ENCODE measurements at places on chromosomes 3 and 15.
A peak's percentile ranks its signal among the peaks of the same experiment; 100 is the strongest.

DNA sequence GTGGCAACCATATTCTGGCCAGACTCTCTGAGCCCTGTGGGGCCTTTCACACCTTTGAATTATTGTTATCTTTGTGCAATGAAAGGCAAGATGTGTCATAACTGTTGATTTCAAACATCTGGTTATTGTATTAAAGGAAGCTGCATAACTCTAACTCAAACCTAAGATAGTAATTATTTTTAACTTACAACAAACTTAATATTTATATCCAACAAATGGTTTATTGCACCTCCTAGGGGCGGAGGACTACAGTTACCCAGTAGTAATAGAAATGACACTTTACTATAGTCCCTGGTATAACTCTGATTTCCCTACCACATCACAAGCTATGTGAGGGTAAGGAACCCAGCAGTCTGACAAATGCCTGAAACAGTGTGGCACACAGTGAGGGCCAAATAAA is 363.9 kb upstream of the SUCLG2 start:
- no peak for DNase-seq

DNA sequence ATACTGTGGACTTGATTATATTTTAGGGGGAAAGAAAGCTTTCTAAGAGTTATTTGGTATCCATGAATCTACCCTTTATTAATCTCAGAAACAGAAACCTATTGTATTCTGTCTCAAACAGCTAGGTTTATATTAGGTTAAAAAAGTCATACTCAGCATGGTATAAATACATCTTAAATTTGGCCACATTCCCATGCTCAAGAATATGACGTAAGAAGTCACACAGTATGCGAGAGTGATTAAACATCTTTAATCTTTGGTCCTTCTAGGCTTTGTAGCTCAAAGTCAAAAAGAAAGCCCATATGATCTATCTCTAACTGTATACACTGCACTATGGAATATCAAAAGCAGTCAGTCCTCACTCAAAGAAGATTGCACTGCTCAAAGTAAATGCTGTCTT is 131.4 kb downstream of the EPHA3 start:
- DNase-seq, result no peak

DNA sequence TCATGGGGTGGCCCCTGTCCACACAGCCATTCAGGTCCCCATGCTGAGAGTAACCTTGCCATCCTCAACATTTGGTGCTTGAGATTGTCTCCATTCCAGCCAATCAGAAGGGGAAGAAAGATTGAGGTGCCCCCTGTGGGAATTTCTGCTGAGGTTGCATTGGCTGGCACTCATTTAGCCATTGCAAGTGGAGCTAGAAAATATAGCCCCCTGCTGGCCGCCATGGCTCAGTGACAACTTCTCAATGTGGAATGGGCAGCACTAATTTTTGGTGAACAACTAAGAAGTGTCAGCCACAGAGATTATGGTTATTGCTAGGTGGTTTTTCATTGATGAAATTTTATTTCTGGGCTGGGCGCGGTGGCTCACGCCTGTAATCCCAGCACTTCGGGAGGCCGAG is 22.0 kb downstream of the COL6A6 start:
- no peak for DNase-seq

- no peak for DNase-seq
Observed at GRCh38 chr3:100022506-100022905, 91.8 kb downstream of the FILIP1L start.

DNA sequence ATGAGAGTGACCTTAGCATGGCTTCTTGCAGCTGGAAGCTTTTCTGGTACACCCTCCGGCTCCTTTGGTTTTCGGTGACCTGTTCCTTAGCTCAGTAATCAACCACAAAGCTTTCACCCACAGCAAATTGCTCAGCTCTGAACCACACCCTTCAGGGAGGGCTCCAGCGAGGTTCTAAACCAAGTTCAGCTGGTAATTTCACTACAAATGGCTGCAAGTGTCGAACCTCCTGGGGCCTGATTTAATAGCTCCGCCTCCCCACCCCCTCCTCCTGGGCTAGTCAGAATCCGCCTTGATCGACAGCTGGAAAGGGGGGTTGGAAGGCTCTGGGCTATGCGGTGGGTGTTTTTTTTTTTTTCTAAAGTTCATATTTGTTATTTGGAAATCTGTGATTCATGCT is 150.9 kb upstream of the MCTP2 start:
- no peak for DNase-seq

DNA sequence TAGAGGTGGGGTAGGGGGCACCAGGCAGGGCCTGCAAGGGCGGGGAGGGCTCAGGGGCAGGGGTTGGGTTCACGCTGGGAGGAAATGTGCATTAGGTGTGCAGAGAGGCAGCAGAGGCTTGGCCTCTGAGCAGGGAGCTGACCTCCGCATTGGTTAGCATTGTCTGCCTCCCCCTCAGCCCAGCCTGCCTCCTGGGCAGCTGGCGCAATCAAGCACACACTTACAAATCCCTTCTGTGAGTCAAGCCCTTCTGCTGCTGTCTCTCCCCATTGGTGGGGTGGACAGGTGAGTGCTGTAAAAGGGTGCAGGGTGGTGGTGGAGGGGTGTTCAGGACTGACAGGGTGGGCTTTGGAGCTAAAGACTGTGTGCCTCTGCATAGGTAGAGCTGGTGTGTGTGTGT is 9.3 kb downstream of the LOXL1 start:
- no peak for DNase-seq

GRCh38 chr3:173217127-173217526 is 76.1 kb upstream of the SPATA16 start:
- DNase-seq, result no peak

GRCh38 chr3:159187232-159187631 is 385.4 kb downstream of the MFSD1 start:
- DNase-seq, result no peak

GRCh38 chr3:37183375-37183831 is 9.0 kb upstream of the LRRFIP2 start:
- DNase-seq, result no peak

GRCh38 chr15:66730168-66731021 is 28.4 kb downstream of the SMAD6 start:
- DNase-seq, result no peak

DNA sequence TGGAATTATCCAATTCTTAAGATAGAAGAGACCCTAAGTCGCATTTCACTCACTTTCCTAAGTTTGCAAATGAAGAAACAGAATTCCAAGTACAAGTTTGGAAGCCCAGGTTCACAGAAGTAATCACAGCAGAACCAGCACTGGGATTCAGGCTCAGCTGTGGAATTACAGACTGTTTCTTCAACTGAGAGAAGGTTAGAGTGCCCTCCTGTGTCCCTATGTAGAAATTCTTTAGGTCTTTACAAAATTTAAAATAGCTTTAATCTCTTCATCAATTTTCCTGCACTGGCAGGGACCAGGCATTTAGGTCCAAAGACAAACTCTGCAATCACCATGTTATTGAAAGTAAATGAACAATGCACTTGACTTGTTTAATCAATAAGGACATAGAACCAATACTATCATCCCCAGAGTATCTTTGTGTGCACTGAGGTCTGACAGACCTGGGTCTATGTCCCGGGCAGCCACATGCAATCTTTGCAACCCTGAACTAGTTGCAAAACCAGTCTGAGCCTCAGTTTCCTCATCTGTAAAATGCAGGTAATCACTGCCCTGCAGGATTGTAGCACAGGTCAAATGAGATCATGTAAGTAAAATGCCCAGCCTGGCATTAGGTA is 96.3 kb upstream of the ZBED2 start:
- no peak for DNase-seq

DNA sequence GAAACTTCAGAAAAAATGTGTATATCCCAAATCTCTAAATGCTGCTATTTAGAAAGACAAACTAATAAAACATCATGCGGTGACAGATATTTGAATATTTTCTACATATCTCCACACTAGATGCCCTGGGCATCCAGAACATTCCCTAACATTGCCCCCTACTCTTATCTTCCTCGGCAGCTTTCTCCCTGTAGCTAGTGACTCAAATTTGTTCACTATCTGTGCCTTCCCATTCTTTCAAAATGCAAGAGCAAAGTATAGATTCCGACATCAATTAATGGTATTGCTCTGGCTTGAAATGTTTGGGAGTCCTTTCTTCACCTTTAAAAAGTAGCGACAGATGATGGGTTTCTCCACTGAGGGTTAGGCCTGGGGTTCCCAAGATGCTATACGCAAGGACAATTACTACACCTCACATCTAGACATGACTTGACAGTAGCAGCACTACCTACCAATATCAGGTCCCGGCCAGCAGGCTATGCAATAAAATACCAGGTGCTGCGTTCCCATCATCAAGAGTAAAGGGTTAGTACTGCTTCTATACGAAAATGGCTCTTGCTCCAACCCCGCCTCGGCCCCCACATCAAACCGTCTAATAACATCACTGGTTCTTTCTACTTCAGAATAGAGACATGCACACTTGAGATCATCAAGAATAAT is 631 bp downstream of the UBR1 start:
- DNase-seq, result no peak

DNA sequence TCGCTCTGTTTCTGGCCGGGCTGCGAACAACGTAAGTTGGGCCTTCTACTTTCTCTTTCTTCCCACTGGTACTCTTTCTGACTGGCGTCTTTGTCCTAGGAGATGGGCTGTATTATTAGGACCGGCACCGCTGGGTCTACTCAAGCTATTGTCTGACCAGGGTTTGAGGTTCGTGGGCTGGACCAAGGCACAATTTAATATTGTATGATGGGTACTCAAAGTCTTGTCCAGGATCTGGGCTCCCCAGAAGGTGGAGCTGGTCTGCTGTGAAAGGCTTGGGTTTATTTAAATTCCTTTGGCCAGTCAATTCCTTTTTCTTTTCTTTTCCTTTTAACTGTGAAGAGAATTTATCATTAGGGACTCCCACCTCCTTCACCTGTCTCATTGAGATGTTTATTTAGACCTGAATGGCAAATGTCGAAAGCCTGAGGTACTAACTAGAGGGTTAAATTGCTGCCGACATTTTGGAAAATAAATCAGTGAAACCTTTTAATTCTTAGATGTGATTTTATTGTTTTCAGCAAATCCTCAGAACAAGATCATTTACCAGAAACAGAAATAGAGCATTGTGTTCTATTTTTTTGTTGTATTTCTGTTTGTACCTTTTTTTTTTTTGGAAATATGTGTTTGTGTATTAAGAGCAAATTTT is 410 bp downstream of the LRRC49 start:
- DNase-seq, result no peak

GRCh38 chr3:123054109-123054778 is 12.6 kb upstream of the PDIA5 start:
- no peak for DNase-seq

- no peak for DNase-seq
Observed at GRCh38 chr3:24526640-24527212, 32.1 kb upstream of the THRB start.

GRCh38 chr15:34109797-34110663 is 8.1 kb downstream of the PGBD4 start:
- DNase-seq, result no peak

GRCh38 chr15:90871139-90871715 is 2.8 kb downstream of the FURIN start:
- DNase-seq, result no peak

- no peak for DNase-seq
Observed at GRCh38 chr3:173008978-173009377, 132.1 kb downstream of the SPATA16 start.

DNA sequence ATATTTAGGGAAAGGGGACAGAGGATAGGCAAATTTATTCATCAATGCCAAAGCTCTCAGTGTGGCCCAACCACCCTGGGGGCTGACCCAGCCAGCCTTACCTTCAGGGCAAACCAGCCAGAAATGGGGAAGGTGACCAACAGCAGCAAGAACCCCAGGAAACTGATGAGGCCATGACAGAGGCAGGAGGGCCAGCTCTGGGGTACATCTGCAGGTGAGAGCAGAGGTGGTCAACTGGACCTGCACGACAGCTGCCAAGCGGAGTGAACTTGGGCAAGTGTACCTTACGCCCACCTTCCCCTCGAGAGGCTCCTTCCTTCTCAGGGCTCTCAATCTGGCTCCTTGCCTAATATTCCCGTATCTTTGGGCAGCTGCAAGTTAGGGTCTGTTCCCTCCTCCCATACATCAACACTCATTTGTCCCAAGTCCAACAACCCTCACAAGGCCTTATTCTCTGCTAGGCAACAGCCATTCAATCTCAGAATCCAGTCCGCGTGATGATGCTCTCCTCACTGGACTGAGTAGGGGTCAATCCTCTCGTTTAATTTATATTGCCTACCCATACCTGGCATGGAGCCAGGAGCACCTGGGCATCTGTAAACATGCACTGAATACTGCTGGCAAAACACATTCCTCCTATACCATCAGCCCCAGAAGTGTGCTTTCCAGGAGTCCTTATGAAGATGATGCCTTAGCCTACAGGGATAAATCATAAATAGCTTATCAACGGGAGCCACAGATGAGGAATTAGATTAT is 1.7 kb downstream of the STOML1 start:
- no peak for DNase-seq

DNA sequence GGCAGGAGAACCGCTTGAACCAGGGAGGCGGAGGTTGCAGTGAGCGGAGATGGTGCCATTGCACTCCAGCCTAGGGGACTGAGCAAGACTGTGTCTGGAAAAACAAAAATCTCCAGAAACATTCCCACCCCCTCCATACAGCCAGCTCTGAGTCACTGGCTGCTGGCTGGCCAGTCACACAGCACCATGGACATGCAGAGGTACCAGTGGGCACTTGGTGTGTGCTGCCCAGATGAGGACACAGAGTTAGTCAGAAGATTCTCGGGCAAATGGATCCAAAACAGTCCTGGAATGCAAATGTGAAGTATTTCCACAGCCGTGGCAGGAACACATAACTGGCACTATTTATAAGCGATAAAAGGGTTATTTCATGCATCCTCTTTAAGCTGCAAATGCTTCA is 44.6 kb downstream of the BDH1 start:
- DNase-seq, result no peak

- DNase-seq, result no peak
Observed at GRCh38 chr3:106783231-106783630, 594.0 kb upstream of the CCDC54 start.

GRCh38 chr3:129231331-129232119 is 17.9 kb upstream of the COPG1 start:
- no peak for DNase-seq

DNA sequence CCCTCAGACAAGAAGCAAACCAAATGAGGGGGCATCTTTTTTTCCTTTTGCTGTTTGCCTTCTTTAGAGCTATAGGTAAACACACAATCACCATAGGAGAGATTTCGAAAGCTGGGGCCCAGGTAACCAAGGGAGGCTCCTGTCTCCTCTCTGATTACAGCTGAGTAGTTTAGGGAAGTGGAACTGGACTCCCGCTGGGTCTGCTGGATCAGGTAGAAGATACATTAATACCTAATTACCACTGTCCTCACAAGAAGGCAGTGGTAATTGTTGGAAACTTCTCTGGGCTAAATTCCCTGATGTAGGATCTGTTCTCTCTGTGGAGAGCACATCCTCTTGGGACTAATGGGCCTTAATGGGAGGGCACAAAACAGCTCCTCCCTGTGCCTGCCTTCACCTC is 32.7 kb downstream of the HDC start:
- DNase-seq, result no peak

GRCh38 chr3:54733106-54734006 is 194.5 kb downstream of the LRTM1 start:
- no peak for DNase-seq

- DNase-seq, result peak; percentile 36
Observed at GRCh38 chr15:66293419-66294156, at the start of gene DIS3L. Gene DIS3L (plus strand): TSS chr15:66293568. CDS start chr15:66293597, 29 bp downstream.

Data from mesothelial cell of epicardium (in vitro differentiated cells).